ENCODE measurements at places on chromosomes 13 and 19.

- DNase-seq = no peak
Measured at GRCh38 chr19:2391118-2391725, 31.2 kb downstream of the TMPRSS9 start.

- no peak for DNase-seq
Measured at GRCh38 chr19:13814550-13814949, 19.3 kb downstream of the ZSWIM4 start.

DNA sequence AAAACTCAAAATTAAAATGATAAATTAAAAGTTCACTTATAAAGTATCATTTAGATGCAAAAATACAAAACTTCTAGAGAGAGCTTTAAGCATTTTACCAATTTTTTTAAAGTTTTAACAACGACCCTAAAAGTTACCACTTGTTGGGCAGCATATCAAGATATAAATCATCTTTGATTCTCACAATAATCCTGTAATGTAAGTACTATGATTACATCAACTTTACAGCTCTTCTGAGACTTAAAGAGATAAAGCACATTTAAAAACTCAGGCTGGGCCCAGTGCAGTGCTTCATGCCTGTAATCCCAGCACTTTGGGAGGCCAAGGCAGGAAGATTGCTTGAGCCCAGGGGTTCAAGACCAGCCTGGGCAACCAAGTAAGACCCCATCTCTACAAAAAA is 202.7 kb upstream of the GPC6 start:
- DNase-seq = no peak

DNA sequence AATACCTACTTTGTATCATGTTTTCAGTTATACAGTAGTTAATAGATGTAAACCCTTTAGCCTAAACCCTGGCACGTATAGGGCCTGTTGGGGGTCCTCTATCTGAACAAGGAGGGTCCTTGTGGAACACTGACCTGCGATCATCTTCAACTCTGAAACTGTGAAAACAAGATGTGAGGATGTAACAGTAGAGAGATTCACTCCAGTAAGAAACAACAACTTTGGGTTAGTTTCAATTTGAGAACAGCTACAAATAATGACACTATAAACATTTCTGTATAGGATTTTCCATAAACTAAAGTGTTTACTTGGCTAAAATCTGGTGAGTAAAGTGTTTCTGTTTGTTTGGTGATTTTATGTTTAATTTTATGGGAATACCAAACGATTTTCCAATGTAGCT is 2.1 kb downstream of the CLC start:
- no peak for DNase-seq

DNA sequence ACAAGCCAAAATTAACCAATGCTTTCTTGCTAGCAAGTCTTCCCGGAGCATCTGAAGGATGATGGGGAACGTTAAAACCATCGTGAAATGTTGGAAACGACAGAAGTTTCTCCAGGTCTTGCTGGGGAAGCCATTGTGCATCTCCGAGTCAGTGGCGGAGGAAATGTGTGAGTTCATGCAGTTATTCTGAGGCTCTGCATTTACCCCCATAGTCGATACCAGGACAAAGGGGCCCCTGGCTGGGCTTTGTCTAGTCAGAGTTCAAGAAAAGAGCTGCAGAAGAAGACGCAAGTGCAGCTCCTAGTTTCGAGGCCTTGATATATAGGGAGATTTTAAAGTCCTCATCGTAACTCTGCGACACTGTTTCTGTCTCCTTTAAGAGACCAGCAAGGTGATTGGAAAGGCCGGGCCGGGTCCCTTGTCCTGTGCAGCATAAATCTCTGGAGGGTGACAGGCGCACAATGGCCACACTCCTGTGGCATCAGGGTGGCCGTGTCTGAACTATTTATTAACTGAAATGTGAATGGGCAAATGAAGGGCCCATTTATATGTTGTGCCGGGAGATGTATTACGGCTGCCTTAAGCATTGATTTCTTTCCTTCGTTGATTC is 172.0 kb downstream of the TEX29 start:
- no peak for DNase-seq

GRCh38 chr13:36101157-36101556 is 30.0 kb downstream of the DCLK1 start:
- no peak for DNase-seq

DNA sequence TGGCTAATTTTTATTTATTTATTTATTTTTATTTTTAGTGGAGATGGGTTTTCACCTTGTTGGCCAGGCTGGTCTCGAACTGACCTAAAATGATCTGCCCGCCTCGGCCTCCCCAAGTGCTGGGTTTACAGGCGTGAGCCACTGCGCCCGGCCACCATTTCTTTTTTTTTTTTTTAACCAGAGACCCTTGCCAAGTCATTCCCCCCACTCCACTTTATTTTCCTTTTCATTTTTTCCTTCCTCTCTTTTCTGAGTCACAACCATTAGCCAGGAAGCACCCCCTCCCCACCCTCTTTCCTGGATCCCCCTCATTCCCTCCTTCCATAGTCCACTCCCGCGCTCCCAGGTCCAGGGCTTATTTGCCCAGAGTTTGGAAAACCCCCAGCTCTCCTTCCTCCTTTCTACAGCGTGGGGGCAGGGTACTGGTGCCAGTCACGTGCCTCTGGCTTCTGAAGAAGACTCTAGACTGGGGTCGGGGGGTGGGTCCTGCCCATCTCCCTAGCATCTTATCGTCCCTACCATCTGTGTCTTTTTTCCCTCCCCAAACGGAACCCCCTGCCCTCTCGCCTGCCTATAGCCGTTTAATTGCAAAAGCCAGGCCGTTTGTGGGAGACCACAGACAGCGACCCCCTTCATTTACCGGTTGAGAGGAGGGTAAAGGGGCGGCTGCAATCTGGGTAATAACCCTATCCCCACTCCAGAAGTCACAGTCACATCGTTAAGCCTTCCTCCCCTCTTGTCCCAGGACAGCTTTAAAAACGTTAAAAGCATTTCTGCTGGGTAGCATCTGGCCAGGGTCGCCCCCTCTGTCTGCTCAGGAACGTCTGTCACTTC is 1.1 kb upstream of the CALR start:
- no peak for DNase-seq

GRCh38 chr13:30744056-30744680 is 8.8 kb downstream of the ALOX5AP start:
- DNase-seq = peak; percentile 62

DNA sequence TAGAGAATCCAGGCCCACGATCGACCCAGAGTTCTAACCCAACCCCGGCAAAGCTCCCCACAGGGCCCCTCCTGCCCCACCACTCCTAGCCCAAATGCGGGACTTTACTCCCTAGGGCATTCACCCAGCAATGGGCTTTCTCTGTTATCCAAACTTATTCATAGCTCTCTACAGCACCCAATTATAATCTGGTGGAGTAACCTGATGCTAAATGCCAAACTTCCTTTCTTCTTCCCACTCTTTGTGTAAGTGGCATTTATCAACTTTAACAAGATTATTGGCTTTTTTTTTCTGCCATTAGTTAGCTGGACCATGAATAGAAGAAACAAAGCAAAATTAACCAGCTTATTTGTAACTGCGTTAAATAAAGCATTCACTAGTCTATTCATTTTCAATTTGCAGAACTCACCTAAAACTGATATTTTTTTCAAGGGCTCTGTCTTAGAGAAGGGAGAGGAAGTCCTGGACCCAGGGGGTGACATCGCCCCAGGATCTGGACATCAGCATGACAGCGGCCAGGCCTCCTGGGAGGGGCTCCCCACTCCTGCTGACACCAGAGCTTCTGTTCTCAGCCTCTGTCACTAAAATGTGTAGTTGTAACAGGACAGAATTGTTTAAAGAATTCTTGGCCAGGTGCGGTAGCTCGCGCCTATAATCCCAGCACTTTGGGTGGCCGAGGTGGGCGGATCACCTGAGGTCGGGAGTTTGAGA is 1.5 kb downstream of the FAM124A start:
- DNase-seq = no peak

DNA sequence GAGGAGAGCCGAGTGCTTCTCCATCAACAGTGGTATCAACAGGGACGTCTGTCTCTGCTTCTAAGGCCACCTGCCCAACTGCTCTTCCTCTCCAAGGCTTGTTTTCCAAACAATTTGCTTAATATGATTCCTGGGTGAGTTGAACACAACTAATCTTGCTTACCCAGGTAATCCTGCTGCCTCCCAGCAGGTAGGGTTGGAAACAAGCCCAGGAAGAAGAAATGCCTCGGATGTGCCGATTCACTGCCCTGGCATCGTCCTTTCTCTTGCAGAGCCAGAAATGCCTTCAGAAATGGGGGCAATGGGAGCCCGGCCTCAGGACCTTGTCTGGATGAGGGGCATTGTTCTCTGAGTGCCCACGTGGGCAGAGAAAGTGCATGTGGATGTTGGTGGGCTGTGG is 51.9 kb upstream of the C1QTNF9B start:
- DNase-seq = no peak
